Skeletal muscle tissue (tissue), 5 donors: ENCODE measurements at places on chromosomes 2 and 18. TPM values are rescaled to one million over a fixed set of nuclear protein-coding genes. Genes with fewer than 3 reads are reported as not detected.

Gene RPRM
- total RNA-seq: 3.1 TPM

Gene CPLX4
- not detected for total RNA-seq

Gene EXOC6B
- 24.5 TPM for total RNA-seq

Gene GREB1
- total RNA-seq: 6.8 TPM

Gene RTP5
- total RNA-seq: not detected

Gene ALPG
- total RNA-seq: not detected

Gene RAMP1
- 31.8 TPM for total RNA-seq

Gene NAT8
- total RNA-seq: not detected

Gene GMCL1
- total RNA-seq: 7.8 TPM

Gene PDE6D
- total RNA-seq: 14.1 TPM

Gene TUBB8B
- total RNA-seq: not detected

Gene IHH
- not detected for total RNA-seq

Gene PSMA8
- total RNA-seq: not detected

Gene CYS1
- total RNA-seq: 4.7 TPM

Gene ESPNL
- total RNA-seq: 1.6 TPM

Gene BUB1
- total RNA-seq: 7.8 TPM

Gene ABCG8
- total RNA-seq: under 0.01 TPM

Gene C2orf78
- not detected for total RNA-seq

Gene LYG1
- total RNA-seq: 0.52 TPM

Gene MOCOS
- total RNA-seq: 0.52 TPM

Gene POMC
- 4.2 TPM for total RNA-seq

Gene UGT1A9
- not detected for total RNA-seq

Gene UCN
- 1.0 TPM for total RNA-seq

Gene LIMS3
- 1.6 TPM for total RNA-seq

Gene SLC9A4
- total RNA-seq: not detected

Gene CCDC178
- total RNA-seq: not detected

Gene ASIC4
- total RNA-seq: not detected

Gene FSIP2
- total RNA-seq: 1.0 TPM

Gene INO80C
- total RNA-seq: 4.7 TPM

Gene POTEJ
- not detected for total RNA-seq

Gene PLA2R1
- 2.6 TPM for total RNA-seq

Gene RAB12
- 85.6 TPM for total RNA-seq

Gene KCNIP3
- 2.1 TPM for total RNA-seq

Gene SNTG2
- total RNA-seq: under 0.01 TPM

Gene MC4R
- 0.52 TPM for total RNA-seq

Gene TRPM8
- total RNA-seq: not detected

Gene FOXD4L1
- not detected for total RNA-seq

Gene ZBTB7C
- 2.6 TPM for total RNA-seq

Gene SKOR2
- not detected for total RNA-seq

Gene CYTIP
- total RNA-seq: 1.0 TPM

Gene PLCD4
- 27.7 TPM for total RNA-seq

Gene SLC16A14
- total RNA-seq: 2.6 TPM

Gene GPR39
- total RNA-seq: 1.6 TPM
